ENCODE measurements at places on chromosomes 7 and 10.
A peak's percentile ranks its signal among the peaks of the same experiment; 100 is the strongest.

DNA sequence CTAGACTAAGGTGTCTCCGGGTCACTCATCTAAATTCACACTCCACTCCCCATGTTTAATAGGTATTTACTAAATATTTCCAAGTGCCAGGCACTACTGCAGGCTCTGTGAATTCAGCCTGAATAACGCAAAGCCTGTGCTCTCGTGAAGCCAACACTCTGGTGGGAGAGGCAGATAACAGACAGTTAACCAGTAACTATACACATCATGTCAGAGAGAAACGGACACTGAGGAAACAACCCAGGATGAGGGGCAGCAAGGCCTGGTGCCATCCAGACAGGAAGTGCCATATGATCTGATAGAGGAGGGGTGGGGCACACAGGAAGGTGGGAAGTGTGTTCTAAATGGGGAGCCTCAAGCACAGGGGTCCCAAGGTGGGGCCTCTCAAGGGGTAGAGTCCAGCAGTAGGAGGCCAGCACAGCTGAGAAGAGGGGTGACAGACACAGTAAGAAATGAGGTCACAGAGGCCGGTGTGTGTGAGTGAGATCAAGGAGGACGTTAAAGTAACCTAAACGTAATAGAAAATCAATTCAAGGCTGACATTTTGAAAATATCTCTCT, 85.3 kb downstream of the LARP4B start:
- no peak for DNase-seq

- DNase-seq, result no peak
These were observed 42.6 kb downstream of the CNOT4 start for GRCh38 chr7:135467207-135467711.

- DNase-seq, result no peak
These were observed 267.9 kb upstream of the CNTNAP2 start for GRCh38 chr7:145848691-145849090.

- DNase-seq, result no peak
These were observed 220.7 kb downstream of the ADK start for GRCh38 chr10:74371696-74372095.

DNA sequence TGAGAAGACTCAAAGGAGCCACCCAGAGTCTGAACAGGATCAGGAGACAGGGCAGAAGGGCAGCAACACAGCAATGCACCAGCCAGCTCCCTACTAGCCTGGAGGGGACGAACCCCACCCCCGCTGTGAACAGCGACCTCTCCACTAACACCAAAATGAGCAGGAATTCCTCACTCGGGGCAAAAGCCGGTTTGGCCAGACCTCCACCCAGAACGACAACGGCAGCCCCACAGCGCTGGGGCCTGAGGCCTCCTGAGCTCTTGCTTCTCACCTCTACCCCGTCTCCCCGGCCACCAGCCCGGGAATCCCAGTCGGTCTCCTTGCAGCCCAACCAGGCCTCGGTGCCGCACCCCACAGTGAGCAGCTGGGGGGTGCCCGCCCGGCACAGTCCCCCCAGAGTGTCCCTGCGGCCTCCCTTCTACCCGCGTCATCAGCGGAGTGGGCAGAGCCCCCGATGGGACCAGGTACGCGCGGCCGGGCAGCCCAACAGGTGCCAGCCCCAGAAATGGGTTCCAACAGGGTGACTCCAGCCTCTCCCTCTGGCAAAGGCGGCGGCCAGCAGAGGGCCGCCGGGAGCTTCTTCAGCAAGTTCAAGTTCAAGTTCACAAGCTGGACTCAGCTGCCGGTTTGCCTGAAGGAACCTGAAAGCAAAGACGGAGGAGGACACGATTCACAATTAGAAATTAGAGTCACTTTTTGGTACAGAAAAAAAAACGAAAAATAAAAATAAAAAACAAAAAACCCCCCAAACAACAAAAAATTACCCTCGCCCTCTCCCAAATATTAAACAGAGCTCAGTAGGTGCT, 129.0 kb downstream of the MARCHF5 start:
- no peak for DNase-seq

DNA sequence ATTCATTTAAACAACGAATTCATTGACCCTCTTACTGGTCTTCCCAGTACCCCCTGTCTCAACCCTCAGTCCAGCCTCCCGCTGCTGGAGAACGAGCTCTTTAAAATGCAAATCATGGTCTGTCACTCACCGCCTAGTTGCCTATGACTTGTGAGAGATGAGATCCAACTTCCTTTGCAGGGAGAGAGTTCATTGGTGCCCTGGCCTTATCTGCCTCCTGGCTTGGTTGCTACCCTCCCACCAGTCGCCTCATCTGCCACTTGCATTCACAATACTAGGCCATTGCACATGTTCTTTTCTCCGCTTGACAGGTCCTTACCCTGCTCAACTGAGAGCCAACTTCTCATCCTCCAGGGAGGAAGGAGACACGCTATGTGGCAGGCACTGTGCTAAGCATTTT, 54.0 kb upstream of the MXI1 start:
- no peak for DNase-seq

DNA sequence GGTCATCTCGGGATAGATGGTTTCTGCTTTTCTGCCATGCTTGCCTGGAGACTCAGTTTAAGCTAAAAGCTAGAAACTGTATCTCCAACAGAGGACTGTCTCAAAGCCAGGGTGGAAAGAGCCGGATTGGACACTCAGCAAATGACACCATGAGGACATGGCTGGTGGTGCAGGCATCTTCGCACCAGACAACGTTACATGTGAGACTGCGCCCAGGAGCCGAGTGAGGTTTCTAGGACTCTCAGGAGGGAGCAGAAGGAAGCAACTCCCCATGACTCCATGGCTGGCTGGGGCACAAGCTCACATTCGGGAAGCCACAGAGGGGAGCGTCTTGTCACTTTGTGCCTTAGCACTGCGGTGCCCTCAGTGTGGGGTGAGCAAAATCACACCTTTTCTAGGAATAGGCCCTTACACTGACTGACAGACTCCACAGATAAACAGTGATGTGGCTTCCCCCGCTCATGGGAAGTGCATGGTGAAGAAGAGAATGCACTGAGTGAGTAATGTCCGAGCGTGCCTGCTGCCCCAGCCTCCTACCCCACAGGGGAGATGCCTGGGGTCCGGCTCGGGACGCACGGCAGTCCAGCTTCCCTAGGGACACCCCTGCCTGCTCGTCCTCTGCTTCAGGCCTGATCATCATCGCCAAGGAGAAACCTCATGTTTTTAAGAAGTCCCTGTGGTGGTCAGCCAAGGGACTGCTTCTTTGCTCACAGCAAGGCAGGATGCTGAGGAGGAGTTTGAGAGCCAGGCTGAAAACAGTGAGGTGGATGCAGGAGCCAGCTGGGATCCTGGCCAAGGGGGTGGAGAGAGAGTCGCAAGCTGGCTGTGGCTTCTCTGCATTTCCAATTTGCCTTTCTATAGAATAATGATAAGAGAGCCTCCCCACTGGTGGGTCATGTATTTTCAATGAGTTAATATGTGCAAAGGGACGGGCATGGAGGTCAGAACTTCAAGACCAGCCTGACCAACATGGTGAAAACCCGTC, 52.2 kb upstream of the FXYD4 start:
- DNase-seq, result no peak

DNA sequence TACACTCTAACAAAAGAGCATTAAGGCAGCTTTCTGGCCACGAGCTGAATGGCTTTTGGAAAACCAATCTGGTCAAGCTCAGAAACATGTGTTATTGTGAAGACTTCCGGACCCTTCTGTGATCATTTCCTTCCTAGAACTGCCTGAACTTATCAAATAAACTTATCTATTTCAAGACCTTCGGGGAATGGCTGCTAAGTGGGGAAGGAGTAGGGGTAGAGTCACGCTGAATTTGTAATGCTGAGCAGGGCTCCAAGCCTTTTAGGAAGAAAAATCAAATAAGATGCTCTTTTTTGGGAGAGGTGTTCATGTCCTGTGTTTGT, 56.6 kb downstream of the PAPSS2 start:
- DNase-seq, result no peak

GRCh38 chr10:7445474-7446185, 34.8 kb upstream of the SFMBT2 start:
- no peak for DNase-seq

- no peak for DNase-seq
These were observed 165.5 kb downstream of the MDFIC start for GRCh38 chr7:115087437-115087836.

DNA sequence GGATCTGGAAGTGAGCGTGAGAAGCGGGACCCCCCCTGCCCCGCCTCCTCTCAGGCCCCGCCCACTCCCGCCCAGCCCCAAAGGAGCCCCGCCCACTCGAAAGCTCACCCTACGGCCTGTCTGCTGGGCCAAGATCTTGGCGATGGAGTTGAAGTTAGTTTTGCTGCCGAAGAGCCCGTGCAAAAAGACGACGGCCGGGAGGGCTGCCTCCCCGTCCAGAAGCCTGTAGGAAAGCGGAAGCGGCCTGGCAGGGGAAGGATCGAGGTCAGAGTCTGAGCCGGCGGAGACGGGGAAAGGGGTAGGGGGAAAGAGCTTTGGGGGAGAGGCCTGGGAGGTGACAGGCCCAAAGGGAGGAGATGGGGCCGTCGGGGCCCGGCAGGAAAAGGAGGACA, 386 bp downstream of the ABHD11 start:
- DNase-seq, result no peak

GRCh38 chr7:132082394-132082793, 493.9 kb downstream of the PLXNA4 start:
- DNase-seq, result no peak

DNA sequence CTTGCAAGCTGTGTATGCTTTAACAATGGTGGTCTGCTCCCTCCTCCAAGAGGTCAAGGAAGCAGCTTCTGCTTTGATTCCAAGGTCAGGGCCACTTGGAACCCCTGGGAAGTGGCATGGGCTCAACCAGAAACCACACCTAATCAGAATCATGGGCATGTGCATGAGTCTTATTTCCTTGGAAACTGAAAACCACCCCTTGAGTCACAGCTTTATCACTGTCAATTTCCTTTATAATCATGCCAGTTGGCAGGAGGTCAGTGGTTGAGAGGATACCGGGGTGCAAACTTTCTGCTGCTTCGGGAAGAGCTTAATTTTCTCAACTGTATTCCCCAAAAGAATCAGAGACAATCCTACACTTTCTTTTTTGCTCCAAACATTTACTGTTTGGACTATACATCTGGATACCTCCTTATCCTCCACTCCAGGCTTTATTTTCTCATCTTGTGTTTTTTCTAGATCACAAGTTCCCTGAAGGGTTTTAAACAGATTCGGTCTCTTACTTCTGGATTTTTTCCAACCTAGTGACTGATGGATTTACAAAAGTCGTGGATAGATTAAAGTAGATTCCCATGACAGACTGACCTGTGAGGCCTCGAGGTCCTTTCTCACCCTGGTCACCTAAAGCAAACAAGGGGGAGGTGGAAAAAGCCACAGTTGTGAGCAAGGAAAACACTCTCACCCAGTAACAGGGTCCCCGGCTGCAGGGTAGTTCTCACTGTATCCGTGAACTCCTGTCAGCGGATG, 36.0 kb downstream of the COL17A1 start:
- no peak for DNase-seq

- peak; percentile 27 for DNase-seq
These were observed 46.4 kb upstream of the NXPH1 start for GRCh38 chr7:8386926-8387550.

DNA sequence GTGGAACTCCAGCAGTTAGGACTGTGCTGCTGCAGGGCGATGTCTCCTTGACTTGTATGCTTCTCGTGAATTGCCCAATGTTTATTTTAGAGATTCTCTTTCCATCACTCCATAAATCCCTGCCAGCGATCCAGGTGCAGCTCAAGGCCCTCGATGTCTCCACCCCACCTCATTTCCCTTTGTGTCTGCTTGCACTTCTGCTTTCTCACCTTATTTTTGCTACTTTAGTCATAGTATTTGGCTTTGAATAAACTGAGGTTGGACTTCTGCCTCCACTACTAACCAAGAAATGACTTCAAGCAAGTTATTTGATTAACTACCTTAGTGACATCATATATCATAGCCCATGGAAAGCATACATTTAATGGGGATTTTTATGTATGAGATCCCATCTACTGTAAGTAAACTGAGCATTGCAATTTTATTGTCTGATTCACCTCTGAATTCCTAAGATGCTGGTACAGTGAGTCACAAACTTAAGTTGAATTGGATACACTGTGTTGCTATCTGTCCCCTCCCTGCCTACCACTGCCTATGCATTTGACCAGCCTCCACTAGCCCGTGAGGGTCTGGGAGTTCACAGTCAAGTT, 255.8 kb downstream of the ABCA13 start:
- no peak for DNase-seq

DNA sequence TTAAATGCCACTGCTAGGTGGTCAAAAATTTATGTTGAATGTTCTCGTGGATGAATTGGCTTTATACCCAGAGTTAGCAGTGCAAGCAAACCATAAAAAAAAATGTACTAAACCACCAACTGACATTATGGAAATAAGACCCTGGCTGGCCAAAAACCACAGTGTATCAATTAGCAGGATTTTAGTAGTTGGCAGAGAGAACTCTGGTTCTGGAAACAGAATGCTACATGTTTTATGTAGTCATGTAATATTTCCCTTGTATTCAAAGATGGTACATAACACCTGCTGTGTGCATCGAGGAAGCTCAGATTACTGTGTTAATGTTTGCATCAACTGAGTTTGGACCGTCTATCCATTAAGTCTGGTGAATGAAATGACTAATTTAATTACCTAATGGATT, 618.5 kb downstream of the CCSER2 start:
- no peak for DNase-seq

DNA sequence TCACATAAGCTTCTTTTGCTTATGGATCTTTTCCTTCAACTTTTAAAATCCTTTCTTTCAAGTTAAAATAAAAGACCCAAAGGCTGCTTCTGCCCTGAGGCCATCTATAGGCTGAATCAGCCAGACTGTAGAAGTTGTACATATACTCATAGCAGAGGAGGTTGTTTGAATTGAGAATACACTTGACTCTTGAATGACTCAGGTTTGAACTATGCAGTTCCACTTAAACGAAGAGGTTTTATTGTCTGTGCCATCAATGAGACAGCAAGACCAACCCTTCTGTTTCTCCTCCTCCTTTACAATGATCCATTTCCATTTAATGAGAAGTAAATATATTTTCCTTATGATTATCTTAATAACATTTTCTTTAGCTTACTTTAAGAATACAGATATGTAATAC, 5.8 kb downstream of the ZNF365 start:
- no peak for DNase-seq

DNA sequence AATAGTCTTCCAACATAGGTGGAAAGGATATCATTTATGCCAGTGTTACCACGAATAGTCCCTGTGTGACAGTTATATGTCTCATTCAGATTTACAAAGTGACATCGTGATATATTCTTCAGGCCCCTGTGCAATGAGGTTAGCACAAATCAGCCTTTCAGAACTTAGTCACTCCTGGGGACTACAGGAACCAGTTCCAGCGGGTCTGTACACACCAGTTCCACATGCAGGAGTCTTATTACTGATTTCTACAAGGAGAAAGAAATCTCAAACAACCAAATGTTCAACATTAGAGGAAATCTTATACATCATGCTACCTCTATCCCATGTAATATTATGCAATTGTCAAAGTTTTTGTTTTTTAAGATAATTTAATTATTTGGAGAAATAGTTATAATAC, 4.4 kb upstream of the WDR91 start:
- DNase-seq, result no peak

Measured in GM12864 (cell line).